Activated naive CD4-positive, alpha-beta T cell treated with anti-CD3 and anti-CD28 coated beads for 36 hours (primary cell): ENCODE measurements at places on chromosomes 5 and 9. TPM values are rescaled to one million over a fixed set of nuclear protein-coding genes. Genes with fewer than 3 reads are reported as not detected.

GRCh38 chr9:92098638-92099037, 16.6 kb downstream of the SPTLC1 start:
- peaks cover 35% of the 10 kb centered on the region for H3K4me1 ChIP-seq
- DNase-seq = no peak
- peaks cover 43% of the 10 kb centered on the region for H3K36me3 ChIP-seq
- H3K27me3 ChIP-seq = no peaks in the 10 kb centered on the region
- H3K4me3 ChIP-seq = no peak overlapping the region

GRCh38 chr9:36575411-36575882, 2.8 kb downstream of the MELK start:
- DNase-seq = no peak
- H3K4me1 ChIP-seq = peaks cover 29% of the 10 kb centered on the region
- peaks cover 33% of the 10 kb centered on the region for H3K36me3 ChIP-seq
- peak overlapping the region; percentile 2 for H3K4me3 ChIP-seq
- H3K27ac ChIP-seq = no peak overlapping the region

GRCh38 chr5:33994845-33995244, 10.4 kb upstream of the SLC45A2 start:
- H3K27me3 ChIP-seq = no peaks in the 10 kb centered on the region
- peak; percentile 22 for DNase-seq
- peaks cover 7% of the 10 kb centered on the region for H3K4me1 ChIP-seq
- peak overlapping the region; percentile 14 for H3K27ac ChIP-seq
- H3K36me3 ChIP-seq = peaks cover 9% of the 10 kb centered on the region

The MTMR12 gene
- 14.1 TPM for total RNA-seq

The GPR150 gene
- 0.64 TPM for total RNA-seq
